ENCODE measurements at places on chromosomes 3 and 15. TPM values are rescaled to one million over a fixed set of nuclear protein-coding genes. Genes with fewer than 3 reads are reported as not detected.

GRCh38 chr3:128385080-128385832 is 81.4 kb downstream of the DNAJB8 start:
- H3K36me3 ChIP-seq: no peaks in the 10 kb centered on the region
- H3K4me1 ChIP-seq: no peaks in the 10 kb centered on the region
- H3K4me3 ChIP-seq: no peak overlapping the region
- no peaks in the 10 kb centered on the region for H3K27me3 ChIP-seq

GRCh38 chr3:27927882-27928281 is 205.8 kb upstream of the EOMES start:
- H3K4me1 ChIP-seq: no peaks in the 10 kb centered on the region
- H3K36me3 ChIP-seq: no peaks in the 10 kb centered on the region
- no peaks in the 10 kb centered on the region for H3K27me3 ChIP-seq
- no peak overlapping the region for H3K4me3 ChIP-seq
- no peak overlapping the region for H3K27ac ChIP-seq

GRCh38 chr15:99963976-99964375 is 230.7 kb upstream of the LYSMD4 start:
- no peak overlapping the region for H3K27ac ChIP-seq
- H3K27me3 ChIP-seq: no peaks in the 10 kb centered on the region
- DNase-seq: no peak
- no peaks in the 10 kb centered on the region for H3K36me3 ChIP-seq
- H3K4me1 ChIP-seq: no peaks in the 10 kb centered on the region

DNA sequence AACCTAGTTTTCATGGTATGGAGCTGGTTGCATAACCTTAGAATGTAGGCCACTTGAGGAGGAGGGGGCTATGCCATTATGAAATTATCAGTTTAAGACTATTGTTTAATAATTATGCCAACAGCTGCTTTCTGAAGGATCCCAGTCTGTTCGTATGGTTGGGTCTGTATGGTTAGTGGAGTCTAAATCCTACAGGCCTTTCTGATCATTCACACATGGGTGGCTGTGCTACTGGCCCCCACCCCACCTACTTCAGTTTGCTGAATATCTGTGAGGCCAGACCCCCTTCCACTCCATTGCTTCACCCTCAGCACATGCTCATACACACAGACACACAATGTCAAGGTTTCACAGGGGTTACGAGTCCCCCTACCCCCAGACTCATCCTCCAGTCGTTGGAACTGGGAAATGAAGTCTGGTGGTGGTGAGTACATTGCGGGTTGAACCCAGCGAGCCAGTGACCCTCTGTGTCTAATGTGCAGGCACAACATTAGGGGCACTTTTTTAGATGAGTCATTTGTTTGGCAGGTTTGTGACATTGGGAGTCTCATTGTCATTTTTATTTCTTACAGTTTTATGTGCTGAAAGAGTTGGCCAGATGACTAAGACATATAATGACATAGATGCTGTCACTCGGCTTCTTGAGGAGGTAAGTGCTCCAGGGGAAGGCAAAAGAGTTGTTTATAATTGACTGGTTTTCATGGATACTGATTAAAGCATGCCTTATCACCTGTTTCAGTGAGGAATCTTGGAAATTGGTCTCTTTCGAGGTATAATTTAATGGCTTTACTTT is 85.3 kb downstream of the TRAK1 start:
- H3K36me3 ChIP-seq: no peaks in the 10 kb centered on the region
- no peak overlapping the region for H3K4me3 ChIP-seq
- no peaks in the 10 kb centered on the region for H3K27me3 ChIP-seq
- no peak for DNase-seq
- peaks cover 16% of the 10 kb centered on the region for H3K4me1 ChIP-seq

- peaks cover 29% of the 10 kb centered on the region for H3K4me1 ChIP-seq
- peak overlapping the region; percentile 1 for H3K4me3 ChIP-seq
- no peak for DNase-seq
- no peak overlapping the region for H3K27ac ChIP-seq
- H3K27me3 ChIP-seq: no peaks in the 10 kb centered on the region
These were observed 2.3 kb downstream of the RNF7 start for GRCh38 chr3:141740349-141740748.

GRCh38 chr15:83205725-83206324 is 1.8 kb downstream of the HDGFL3 start:
- no peak overlapping the region for H3K4me3 ChIP-seq
- H3K27me3 ChIP-seq: no peaks in the 10 kb centered on the region
- no peaks in the 10 kb centered on the region for H3K4me1 ChIP-seq
- H3K36me3 ChIP-seq: no peaks in the 10 kb centered on the region
- no peak for DNase-seq

- peak; percentile 19 for DNase-seq
- H3K36me3 ChIP-seq: no peaks in the 10 kb centered on the region
- H3K4me1 ChIP-seq: peaks cover 30% of the 10 kb centered on the region
- H3K27me3 ChIP-seq: no peaks in the 10 kb centered on the region
- peak overlapping the region; percentile 34 for H3K27ac ChIP-seq
These were observed 35.4 kb downstream of the PXYLP1 start for GRCh38 chr3:141266797-141267555.

- no peak overlapping the region for H3K4me3 ChIP-seq
- H3K4me1 ChIP-seq: no peaks in the 10 kb centered on the region
- H3K36me3 ChIP-seq: no peaks in the 10 kb centered on the region
These were observed 857.3 kb downstream of the NAALADL2 start for GRCh38 chr3:175716446-175716845.

DNA sequence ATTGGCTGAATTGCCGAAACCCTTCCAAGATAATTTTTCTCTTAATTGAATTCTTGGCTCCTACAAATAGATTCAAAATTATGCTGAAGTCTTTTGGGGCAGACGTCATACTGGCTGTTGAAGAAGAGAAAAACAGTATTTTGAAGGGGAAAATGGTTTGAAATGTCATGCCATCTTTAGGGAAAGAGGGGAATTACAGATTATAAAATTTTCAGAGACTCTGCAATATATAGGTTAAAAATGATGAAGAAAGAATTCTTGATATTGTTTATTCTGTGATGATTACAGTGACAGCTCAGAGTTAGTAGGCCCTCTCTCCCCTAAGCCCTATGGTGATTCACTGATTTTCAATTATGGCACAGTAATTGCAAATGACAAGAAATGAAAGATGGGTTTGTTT is 86.1 kb downstream of the CGNL1 start:
- no peaks in the 10 kb centered on the region for H3K36me3 ChIP-seq
- H3K27me3 ChIP-seq: peaks cover 3% of the 10 kb centered on the region
- no peak for DNase-seq
- no peak overlapping the region for H3K27ac ChIP-seq

DNA sequence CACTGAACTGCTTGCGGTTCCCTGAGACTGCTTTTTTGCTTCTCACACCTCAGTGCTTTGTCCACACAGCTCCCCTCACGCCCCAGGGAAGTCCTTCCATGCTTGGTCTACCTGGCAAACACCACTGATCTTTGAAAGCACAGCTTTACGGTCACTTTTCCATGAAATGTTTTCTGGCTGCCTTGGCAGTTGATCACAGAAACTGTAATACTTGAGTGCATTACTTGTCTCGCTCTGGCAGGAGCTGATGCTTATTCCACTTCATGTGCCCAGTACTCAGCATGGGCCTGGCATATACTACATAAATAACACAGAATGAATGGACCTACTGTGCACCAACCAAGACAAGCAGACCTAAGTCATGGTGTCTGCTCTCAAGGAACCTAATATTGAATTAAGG is 121.1 kb downstream of the MEX3B start:
- H3K27ac ChIP-seq: no peak overlapping the region
- H3K4me1 ChIP-seq: no peaks in the 10 kb centered on the region
- no peaks in the 10 kb centered on the region for H3K27me3 ChIP-seq
- H3K4me3 ChIP-seq: no peak overlapping the region

DNA sequence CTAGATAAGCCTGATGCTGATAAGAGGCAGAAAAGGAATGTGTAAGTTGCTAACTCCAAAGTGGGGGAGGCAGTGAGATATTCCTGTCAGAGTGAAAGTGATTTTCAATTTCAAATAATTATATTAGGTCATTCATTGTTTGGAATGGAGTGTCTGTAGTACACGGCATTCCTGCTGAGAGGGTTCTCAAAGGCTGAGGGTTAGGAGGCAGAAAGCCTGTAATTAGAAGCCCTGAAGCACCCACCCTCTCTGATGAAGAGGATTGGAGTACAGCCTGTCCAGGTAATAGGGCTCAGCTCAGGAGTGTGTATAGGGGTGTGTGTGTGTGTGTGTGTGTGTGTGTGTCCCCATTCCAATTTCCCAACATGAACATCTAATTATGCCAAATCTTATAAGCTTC is 486.8 kb downstream of the MAGI1 start:
- no peak for DNase-seq
- H3K4me3 ChIP-seq: no peak overlapping the region
- no peaks in the 10 kb centered on the region for H3K27me3 ChIP-seq
- H3K27ac ChIP-seq: no peak overlapping the region
- no peaks in the 10 kb centered on the region for H3K36me3 ChIP-seq

DNA sequence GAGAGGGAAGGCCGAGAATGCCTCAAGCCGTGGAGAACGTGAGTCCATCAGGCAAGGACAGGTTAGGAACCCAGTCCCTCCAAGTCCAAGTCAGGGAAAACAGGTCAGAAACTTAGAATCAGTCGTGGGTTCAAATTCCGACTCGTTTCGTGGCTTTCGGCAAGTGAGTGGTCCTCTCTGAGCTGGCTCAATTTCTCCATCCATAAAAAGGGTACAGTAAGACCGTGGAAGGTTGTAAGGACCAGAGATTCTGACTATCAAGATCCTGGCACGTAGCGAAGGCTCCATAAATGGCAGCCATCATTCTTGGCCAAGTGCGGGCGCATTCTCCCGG is 604 bp upstream of the MED12L start:
- H3K4me1 ChIP-seq: no peaks in the 10 kb centered on the region
- DNase-seq: no peak
- H3K27ac ChIP-seq: no peak overlapping the region
- H3K27me3 ChIP-seq: no peaks in the 10 kb centered on the region
- no peaks in the 10 kb centered on the region for H3K36me3 ChIP-seq

GRCh38 chr15:62887113-62887570 is 155.4 kb upstream of the TPM1 start:
- no peak overlapping the region for H3K27ac ChIP-seq
- no peak overlapping the region for H3K4me3 ChIP-seq
- no peaks in the 10 kb centered on the region for H3K4me1 ChIP-seq
- DNase-seq: no peak

PPP1R14D gene
- not detected for total RNA-seq

PRSS50 gene
- total RNA-seq: not detected

POPDC2 gene
- total RNA-seq: 3.2 TPM

FSIP1 gene
- 0.63 TPM for total RNA-seq

GOLGA6L10 gene
- total RNA-seq: 0.96 TPM

TRMT10C gene
- 59.3 TPM for total RNA-seq

ITIH3 gene
- total RNA-seq: not detected

SIDT1 gene
- total RNA-seq: 14.8 TPM

PYGO1 gene
- not detected for total RNA-seq

MITF gene
- total RNA-seq: 0.38 TPM

Data from CD8-positive, alpha-beta memory T cell (primary cell).